ENCODE measurements at places on chromosomes 16 and 17.

GRCh38 chr17:79947351-79948031, 88.2 kb downstream of the TBC1D16 start:
- no peak for DNase-seq

DNA sequence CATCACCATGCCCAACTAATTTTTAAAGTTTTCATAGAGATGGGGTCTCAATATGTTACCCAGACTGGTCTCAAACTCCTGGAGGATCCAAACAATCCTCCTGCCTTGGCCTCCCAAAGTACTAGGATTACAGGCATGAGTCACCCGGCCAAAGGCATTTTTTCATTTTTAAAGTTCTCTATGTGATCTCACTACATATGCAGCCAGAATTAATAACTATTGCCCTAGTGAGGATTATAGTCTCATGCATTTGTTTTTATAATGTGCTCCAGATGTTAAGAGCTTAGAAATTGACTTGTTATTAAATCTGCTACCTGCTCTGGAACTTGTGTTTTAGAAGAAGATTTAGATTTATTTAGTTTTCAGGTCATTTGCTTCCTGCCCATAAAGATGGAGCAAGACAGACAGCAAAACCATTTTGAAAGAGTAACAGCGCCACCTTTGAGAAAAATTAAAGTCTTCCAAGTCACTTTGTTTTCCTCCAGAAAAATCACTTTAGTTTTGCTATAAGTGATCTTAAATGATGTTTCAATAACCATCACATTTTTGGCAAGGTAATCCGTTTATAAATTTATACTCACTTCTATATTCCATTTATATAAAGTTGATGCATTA, 79.5 kb downstream of the CA4 start:
- DNase-seq: no peak

- DNase-seq: no peak
Observed at GRCh38 chr16:72942021-72942420, 105.9 kb downstream of the ZFHX3 start.

DNA sequence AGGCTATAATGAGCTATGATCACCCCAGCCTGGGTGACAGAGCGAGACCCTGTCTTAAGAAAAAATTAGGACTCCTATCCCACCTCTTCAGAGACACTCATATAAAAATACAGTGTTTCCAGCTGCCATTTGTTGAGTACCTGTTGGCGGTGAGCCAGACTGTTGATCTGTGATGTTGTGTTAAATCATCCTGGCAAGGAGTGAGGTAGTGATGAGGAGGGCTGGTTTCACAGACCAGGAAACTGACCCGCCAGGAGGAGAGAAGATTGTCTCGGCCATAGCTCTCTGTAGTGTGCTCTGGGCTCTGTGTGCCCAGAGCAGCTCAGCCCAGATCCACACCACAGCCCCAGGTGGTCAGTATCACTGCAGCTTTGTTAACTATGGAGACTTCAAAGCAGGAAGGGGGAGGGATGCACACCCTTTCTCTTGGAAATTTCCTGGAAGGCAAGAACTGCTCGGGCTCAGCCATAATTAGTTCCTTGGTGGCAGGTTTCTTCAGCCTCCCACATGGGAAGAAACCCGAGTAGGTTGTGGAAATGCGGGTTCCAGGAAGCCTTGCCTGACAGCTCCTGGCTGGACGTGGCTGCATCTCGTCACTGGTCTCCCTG, 343.0 kb downstream of the SNX29 start:
- DNase-seq: no peak

DNA sequence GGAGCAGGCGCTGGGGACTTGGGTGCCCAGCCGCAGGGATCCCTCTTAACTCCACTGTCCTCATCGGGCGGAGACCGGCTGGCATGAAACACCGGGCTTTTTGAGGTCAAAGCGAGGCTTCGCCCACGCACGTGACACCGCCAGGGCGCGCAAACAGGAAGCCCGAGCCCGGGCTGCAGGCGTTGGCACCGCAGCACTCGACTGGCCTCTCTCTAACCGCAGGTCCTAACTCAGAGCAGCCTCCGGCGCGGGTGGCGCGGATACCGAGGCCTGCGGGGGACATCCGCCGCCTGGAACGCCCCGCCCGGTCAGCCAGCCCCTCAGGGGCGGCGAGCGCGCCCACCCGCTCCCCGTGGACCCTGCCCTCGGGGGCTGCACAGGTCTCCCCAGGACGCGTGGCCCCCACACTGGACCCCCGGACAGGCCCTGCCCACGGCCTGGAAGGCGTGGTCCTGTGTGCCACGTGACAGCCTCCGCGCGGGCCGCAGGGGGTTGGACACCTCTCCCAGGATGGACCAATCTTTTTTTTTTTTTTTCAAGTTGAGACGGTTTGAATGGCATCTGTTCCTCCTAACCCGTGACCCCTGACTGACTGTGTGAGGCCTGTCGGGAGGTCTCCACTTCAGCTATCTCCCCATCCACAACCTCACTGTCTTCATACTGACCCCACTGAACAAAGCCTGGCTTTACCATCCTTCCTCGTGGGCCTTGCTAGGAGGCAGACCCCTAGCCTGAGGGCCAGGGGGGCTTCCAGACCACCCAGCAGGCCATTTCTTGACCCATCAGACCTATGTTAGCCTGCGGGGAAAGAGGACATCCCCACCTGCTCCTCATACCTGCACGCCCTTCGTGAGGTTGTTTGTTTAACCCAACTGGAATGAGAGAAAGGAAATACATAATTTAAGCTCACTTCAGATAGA, 8.4 kb upstream of the SLC47A2 start:
- DNase-seq: no peak

DNA sequence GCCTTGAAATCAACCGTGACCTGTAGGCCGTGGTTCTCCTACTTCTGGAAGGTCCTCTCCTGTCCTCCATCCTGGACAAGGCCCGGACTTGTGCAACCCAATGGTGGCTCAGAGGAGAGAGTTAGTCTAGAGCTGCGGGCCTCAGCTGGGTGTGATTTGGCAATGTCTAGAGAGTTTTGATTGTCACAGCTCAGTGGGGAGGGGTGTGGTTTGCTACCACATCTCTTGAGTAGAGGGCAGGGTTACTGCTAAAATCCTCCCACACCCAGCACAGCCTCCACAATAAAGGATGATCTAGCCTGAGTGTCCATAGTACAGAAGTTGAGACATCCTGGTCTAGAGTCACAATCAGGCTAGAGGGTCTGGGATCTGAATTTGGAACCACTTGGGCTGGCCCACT, 40.3 kb downstream of the MYH13 start:
- no peak for DNase-seq

DNA sequence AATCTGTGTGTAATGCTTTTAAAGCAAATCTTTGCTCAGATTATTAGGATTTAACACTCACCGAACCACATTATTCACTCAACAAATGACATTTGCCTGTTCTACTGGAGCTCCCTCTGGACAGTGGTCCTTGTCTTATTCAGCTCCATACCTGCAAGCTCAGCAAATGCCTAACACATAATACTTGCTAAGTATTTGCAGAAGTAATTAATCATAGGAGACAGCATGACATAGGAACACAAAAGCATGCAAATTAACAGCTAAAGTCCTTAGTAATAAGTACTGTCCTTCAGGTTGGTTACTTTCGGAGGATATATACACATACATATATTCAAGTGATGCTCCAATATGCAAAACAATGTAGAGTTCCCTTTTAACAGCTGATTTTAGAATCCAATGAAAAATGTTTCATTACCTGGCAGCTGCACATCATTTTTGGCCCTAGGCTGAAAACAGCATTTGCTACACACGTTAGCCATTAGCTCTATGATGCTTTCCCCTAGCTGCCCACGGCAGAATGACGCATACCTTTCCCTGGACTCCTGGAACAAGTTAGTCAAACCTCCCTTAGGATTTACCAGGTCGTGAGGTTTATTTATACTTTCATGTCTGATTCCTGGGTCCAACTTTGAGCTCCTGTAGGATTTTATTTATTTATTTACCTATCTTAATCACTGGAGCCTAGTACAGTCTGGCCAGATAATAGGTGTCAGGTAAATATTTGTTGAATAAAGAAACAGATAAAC, 8.6 kb downstream of the BRD7 start:
- DNase-seq: no peak

- DNase-seq: no peak
Observed at GRCh38 chr16:50881956-50882355, 140.1 kb downstream of the CYLD start.

DNA sequence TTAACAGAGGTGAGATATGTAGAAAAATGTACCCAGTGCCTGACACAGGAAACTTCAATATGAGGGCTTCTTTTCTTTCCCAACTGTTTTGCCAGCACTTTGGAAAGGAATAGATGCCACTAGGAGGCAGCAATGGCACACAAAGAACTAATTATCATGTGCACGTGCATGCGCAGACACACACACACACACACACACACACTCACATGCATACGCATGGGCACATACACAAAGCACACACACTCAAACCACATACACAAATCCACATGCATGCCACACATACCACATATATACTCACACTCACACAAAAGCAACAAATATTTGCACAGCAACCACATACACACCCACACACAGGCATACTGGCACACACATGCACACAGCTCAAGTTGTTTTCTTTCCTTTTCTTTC, 8.8 kb upstream of the CEP112 start:
- DNase-seq: peak; percentile 33

DNA sequence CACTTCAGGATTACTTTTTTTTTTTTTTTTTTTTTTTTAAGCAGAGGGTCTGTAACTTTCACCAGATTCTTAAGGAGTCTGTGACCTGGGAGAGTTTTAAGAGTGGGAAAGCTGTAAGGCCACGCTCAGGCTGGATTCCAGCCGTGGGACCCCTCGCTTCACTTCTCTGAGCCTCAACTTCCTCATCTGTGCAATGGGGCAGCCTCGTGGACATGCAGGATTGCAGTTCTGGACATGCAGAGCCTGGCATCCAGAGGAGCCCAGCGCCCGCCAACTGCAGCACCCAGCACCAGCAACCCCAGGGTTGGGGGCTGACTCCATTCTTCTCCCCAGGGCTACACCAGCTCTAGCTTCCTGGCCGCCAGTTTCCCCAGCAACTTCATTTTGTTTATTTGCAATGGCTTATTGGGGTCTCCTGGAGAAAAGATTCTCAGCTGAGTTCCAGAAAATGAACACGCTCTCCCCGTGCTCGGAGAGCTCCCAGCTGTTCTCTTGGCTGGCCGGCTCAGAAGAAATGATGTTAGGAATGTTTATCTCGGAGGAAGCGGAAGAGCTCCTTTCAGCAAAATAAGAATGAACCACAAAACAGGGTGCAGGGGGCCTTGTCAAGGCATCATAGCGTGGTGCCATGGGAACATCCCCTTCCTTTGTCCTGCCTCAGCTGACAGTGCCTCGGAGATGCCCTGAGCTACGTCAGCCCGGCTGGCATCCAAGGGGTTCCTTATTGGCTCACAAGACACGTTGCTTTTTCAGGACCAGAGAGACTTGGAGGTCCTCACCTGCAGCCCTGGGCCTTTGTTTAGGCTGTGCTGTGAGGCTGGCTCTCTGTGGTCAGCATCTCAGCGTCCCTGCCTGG, 22.9 kb upstream of the ZCCHC14 start:
- no peak for DNase-seq

DNA sequence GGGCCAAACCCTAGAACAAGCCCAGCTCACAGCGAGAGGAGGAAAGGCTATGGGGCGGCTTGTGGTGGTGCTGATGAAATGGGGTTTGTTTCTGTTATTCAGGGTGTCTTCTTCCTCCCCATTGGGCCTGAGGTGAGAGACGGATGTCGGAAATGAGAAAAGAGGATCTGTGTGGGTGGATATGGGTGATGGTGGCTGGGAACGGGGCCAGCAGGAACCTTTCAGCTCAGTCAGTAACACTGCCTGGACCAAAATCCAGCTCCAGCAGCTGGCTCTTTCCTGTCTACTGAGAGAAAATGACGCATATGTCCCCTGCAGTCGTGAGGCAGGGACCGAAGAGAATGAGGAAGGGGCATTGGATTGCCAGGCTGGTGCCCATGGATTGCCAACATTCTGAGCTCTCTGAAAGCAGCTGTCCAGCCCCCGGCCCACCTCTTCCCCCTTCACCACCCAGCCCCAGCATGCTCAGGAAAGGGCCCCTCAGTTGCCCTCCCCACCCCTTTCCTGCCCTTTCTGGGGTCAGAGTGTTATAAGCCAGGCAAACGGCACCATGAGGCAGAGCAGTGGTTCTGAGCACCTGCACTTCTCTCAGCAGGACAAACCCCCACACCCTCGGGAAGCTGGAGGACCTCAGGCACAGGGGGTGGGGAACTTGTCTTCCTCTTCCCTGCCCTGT, 4.0 kb downstream of the MYH3 start:
- DNase-seq: no peak

GRCh38 chr17:20046629-20047028, 37.5 kb downstream of the SPECC1 start:
- DNase-seq: no peak

GRCh38 chr16:84109598-84110335, 7.0 kb downstream of the MBTPS1 start:
- DNase-seq: no peak

- no peak for DNase-seq
Observed at GRCh38 chr16:14063618-14064581, 7.2 kb upstream of the MRTFB start.

- DNase-seq: no peak
Observed at GRCh38 chr16:5619304-5619703, 521.7 kb upstream of the EEF2KMT start.

GRCh38 chr17:46264456-46265198, 30.3 kb upstream of the LRRC37A start:
- no peak for DNase-seq

DNA sequence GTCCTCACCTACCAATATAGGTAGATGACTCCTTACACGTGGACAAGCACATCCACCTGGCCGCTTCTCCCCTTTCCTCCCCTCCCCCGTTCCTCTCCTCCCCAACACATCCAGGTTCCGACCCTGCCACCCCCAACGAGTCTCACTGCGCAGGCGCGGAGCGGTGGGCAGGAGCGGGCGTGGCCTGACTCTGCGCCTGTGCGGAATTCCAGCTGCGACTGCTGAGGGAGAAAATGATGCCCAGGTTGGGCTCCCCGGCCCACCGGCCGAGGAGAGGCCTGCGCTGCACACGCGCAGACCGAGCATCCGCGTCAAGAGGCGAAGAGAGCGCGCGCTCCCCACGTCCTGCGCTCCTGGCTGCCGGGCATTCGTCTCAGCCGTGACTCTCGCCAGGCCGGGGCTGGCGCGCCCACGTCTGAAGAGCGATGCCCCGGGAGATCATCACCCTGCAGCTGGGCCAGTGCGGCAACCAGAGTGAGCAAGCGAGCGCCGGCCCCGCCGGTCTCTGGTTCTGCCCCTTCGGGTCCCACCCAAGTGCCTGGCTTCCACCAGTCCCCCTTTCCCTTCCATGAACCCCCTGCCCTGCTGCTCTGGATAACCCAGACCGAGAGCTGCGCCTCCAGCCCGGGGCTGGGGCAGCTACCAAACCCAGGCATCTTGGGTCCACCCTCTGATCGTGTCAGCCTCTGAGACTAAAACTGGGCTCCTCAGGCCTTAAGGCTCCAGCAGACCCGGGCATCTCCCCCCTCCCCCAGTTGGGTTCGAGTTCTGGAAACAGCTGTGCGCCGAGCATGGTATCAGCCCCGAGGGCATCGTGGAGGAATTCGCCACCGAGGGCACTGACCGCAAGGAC, at the start of gene TUBG2:
Gene TUBG2 (plus strand): TSS at position 206 of the 853 bp plus-strand sequence. CDS start 220 bp downstream, at position 426.
- DNase-seq: no peak

- DNase-seq: no peak
Observed at GRCh38 chr16:13913374-13914292, 6.3 kb upstream of the ERCC4 start.
